ENCODE measurements at places on chromosomes 7 and 10. TPM values are rescaled to one million over a fixed set of nuclear protein-coding genes. Genes with fewer than 3 reads are reported as not detected.

MKX gene
- polyA plus RNA-seq: not detected

BTRC gene
- polyA plus RNA-seq: 3.7 TPM

DNA sequence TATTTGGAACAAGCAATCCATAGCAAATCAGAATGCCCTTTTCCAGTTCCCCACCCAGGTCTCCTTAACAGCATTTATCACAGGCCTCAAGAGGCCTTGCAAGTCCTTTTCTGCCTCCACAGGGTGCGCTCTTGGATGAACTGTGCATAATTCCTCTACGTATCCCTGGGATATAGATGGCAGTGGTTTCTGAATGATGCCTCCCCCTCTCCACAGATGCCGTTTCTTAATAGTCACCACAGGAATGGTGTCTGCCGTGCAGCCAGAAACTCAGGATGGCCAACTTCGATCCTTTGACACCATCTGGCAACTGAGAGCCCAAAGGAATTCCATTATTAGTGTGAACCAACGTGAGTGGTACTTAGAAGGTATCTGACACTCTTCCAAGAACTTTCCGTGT is 43.1 kb downstream of the JAZF1 start:
- DNase-seq: no peak

IFIT1 gene
- 6.0 TPM for polyA plus RNA-seq

AGBL3 gene
- 1.2 TPM for polyA plus RNA-seq

GRCh38 chr10:114508376-114508775 is 104.1 kb upstream of the AFAP1L2 start:
- no peak for DNase-seq

GRCh38 chr7:37831244-37831643 is 17.2 kb upstream of the NME8 start:
- DNase-seq: no peak

TLX1 gene
- polyA plus RNA-seq: not detected

- DNase-seq: no peak
Measured at GRCh38 chr7:107989618-107990373, 13.2 kb downstream of the LAMB1 start.

CPA4 gene
- not detected for polyA plus RNA-seq

FAM3C gene
- polyA plus RNA-seq: 34.5 TPM

- DNase-seq: no peak
Measured at GRCh38 chr10:91875779-91876178, 33.5 kb downstream of the FGFBP3 start.
